ELR (cell line): ENCODE measurements at places on chromosomes 7 and 10.

- peak; percentile 1 for DNase-seq
Observed at GRCh38 chr10:54559498-54559897, 241.5 kb downstream of the PCDH15 start.

GRCh38 chr7:135687466-135687865 is 25.2 kb downstream of the STMP1 start:
- no peak for DNase-seq

GRCh38 chr10:72611783-72612182 is 14.1 kb downstream of the MICU1 start:
- no peak for DNase-seq

GRCh38 chr10:61804414-61804813 is 97.1 kb upstream of the ARID5B start:
- DNase-seq = peak; percentile 17

DNA sequence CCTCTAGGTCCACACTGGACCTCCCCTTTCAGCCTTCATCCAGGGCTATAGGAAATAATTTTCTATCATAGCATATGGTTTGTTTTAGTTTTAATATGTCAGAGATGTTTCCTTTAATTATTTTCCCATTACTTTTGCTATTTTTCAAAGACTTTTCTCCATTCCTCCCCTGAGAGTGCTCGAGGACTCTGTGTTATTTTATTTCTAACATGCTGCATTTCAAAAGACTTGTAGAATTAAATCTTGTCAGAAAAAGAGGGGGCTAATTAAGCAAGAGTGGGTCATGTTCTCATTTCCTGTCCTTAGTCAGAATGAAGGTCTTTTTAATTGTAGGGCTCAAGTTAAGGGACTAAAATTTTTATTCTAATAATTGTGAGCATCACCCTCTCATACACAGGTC is 71.6 kb upstream of the CTTNBP2 start:
- DNase-seq = no peak

- DNase-seq = no peak
Observed at GRCh38 chr7:107196834-107197610, 28.2 kb downstream of the HBP1 start.

DNA sequence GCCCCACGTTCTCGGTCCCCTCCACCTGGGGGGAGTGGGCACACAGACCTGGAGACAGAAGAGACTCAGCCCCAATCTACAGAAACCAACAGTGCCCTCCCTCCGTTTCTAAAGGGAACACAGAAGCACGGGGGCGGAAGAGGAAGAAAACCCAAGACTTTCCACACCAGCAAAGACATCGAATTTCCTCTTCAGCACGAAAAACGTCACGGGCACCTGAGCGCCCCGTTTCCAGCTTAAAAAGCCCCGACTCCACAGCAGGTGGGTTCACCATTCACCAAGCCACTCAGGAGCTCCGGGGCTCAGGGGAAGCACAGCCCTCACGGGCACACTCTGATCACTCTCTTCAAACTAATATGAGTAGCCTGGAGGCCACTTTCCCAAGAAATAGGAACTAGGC is 19.6 kb downstream of the NUDT1 start:
- no peak for DNase-seq

GRCh38 chr7:94222516-94222915 is 172.2 kb upstream of the COL1A2 start:
- DNase-seq = no peak

- DNase-seq = no peak
Observed at GRCh38 chr7:81007051-81007450, 88.2 kb upstream of the SEMA3C start.

GRCh38 chr10:122132331-122132755 is 138.8 kb upstream of the BTBD16 start:
- DNase-seq = no peak
